Posterior vena cava (tissue), 2 donors: ENCODE measurements at places on chromosomes 16 and 17. TPM values are rescaled to one million over a fixed set of nuclear protein-coding genes. Genes with fewer than 3 reads are reported as not detected.

- no peak for DNase-seq
Measured at GRCh38 chr17:73189417-73190099, 3.3 kb upstream of the COG1 start.

DNA sequence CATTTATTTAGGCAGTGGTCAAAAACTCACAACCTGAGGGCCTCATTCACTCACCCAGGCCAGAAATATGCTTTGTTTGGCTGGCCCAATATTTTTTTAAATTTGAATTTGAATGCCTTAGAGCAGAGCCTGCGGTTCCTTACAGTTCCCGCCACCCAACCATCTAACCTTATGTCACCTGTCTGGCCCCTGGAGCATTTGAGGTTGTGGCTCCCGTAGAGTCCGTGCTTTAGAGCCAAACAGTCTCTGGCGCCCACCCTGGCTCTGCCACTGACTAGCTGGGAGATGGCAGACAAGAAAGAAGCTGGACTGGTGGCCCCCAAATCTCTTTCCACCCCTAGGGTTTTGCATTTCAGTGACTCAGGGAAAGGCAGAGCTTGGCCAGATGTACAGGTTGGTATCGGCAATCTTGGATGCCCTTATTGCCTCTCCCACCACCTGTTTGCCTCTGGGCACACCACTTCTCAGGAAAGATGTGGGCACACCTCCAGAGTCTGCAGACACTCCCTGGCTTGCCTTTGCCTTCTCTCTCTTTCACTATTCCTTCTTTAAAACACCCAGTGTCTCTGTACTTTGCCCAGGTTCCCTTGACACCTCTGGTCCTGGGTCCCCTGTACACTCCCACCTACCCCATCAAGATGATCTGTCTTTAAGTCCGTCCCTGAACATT, 1.9 kb upstream of the MAP3K14 start:
- DNase-seq: no peak

- no peak for DNase-seq
Measured at GRCh38 chr16:81263470-81264220, 25.2 kb downstream of the BCO1 start.

DNA sequence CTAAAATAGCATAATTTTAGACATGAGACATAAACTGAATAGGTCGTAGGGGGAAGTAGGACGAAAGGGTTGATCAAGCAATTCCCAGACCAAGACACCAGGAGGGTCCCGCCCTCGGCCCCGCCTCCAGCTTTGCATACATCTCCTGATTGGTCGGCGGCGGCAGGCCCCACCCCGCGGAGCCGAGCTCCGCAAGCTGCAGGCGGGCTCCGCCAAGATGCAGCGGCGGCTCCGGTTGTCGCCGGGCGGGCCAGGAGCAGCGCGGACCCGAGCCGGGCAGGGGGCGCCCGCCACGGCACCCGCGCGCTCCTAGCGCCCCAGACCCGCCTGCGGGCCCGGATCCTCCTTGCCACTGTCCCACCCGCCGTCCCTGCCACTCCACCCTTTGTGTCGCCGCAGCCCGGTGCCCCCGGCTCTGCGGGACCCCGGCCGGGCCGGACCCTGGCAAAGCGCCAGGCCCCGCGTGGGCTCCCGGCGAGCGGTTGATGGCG, at the start of gene CDR2L:
TSS of gene CDR2L (plus strand) at position 215 of the 491 bp plus-strand sequence. CDS start 412 bp downstream, outside the sequence.
- DNase-seq: peak; percentile 99

DNA sequence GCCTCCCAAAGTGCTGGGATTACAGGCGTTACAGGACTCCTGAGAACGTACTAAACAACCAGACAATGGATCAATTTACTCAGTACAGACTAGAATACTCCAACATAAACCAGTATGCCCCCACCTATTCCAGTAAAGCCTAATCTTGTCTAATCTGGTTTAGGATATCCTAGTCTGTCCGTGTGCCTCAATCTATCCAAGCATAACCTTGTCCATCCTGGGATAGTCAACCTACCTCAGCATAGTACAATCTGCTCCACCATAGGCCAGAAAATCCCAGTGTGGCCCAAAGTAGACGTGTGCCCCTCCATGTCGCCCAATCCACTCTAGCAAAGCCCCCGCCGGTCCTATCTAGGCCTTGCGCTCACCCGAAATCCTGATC, 625 bp downstream of the DVL2 start:
- no peak for DNase-seq

DNA sequence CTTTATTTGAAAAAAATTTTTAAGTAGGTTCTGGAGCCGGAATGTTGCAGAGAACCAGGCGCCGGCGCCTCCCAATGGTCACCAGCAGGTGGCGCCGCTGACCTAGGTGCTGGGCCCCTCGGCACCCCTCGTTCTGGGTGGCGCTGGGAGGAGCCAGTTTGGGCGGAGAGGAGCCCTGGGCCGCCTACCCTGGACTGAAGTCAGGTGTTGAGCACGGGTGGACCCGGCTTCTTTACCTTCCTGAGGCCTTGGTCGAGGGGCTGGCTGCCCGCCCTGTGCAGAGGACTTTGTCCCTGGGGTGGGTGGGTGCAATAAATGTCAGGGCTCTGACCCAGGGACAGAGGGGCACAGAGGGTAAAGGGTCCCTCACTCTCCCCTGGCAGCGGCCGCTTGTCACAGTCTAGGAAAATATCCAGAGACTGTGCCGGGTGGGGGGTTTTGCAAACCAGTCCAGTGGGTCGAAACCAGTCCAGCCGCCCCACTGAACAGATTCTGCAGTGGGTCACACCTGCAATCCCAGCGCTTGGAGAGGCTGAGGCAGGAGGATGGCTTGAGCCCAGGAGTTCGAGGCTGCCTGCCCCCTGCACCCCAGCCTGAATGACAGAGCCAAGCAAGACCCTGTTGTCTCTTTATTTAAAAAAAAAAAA, 30.1 kb upstream of the TNFRSF13B start:
- DNase-seq: peak; percentile 93

- peak; percentile 81 for DNase-seq
Measured at GRCh38 chr17:40363111-40363827, 1.3 kb downstream of the GJD3 start.

GRCh38 chr17:45123930-45124796, 8.2 kb downstream of the PLCD3 start:
- peak; percentile 93 for DNase-seq

GRCh38 chr17:56781906-56782305, 51.8 kb downstream of the C17orf67 start:
- DNase-seq: no peak

Gene TP53TG3C
- total RNA-seq: not detected

Gene GLIS2
- 35.6 TPM for total RNA-seq
